ENCODE measurements at places on chromosomes 11 and 22.

GRCh38 chr11:123443851-123444623 is 14.0 kb downstream of the GRAMD1B start:
- DNase-seq, result no peak

DNA sequence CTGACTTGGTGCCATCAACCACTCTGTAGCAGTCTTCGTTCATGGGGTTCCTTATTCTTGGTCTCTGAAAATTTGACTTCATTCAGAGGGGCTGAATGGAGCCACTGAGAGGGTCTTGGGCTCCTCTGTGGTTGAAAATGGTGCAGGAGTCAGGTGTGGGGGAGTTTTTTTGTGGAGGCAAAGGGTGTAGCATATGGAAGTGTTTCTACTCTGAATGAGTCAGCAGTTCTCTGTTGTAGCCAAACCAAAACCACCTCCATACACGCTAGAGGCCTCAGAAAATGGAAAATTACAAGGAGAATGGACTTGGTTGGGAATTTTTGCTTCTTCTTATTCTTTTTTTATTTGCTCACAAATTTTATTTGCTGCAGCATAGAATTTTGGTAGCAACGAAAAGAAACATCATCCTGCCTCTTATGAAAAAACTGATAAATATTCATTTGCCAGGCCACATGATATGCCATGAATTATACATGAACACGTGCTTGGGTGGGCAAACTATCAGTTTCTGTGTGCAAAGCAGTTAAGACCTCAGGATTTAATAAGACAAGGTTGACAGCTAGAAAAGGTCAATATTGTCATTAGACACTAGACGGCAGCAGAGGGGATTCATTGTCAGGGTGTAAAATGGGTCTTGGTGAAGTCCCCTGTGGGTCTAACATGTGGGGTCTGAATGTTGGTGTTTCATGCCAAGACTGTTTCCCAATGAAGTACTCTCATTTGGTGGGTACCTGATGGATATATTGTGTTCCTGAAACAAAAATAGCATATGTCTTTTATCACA is 111.7 kb downstream of the MYO18B start:
- DNase-seq, result peak; percentile 21

DNA sequence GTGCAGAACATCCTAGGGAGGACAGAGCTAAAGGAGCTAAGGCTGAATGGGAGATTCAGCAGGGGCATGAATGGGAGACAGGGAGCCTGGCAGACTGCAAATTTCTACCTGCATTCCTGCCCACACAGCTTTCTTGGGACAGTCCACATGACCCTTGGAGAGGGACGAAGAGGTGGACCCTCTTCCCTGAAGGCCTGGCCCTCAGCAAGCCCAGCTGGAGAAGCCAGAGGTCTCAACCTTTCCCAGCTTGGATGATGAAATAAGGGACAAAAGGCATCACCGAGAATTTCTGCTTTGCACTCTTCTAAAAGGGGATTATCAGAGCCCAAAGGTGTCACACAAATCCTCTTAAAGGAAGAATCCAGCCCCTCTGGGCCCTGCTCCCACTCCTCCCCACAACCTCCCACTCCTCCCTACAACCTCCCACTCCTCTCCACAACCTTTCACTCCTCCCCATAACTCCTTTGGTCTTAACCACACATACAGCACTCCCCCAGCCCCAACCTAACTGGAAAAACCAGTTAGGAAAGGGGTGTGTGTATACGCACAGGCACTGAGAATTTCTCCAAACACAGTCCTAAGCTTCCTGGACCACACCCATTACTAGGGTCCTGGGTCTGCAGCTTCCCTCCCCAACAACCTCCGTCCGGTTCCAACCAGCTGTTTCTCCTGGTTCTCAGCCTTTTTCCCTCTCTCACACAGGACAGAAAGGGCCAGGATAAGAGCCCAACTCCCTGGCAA is 38.4 kb downstream of the RPL27A start:
- DNase-seq, result no peak

DNA sequence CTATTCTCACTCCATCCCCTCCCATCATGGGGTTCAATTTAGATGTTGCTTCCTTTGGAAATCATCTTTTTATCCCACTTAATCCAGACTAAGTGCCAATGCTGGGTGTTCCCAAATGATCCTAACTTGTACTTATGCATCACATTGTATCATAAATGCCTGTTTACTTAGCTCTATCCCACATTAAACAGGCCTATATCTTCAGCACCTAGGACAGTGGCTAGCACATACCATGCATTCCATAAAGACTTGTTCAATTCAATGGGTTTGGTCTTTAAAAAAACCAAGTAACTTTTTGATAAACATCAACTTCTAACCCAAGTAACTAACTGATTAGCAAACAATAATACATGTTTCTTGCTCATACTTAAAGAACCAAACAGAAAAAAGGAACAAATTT is 40.6 kb downstream of the RSF1 start:
- DNase-seq, result peak; percentile 47

GRCh38 chr22:27128461-27129085 is 471.2 kb downstream of the MIAT start:
- no peak for DNase-seq

DNA sequence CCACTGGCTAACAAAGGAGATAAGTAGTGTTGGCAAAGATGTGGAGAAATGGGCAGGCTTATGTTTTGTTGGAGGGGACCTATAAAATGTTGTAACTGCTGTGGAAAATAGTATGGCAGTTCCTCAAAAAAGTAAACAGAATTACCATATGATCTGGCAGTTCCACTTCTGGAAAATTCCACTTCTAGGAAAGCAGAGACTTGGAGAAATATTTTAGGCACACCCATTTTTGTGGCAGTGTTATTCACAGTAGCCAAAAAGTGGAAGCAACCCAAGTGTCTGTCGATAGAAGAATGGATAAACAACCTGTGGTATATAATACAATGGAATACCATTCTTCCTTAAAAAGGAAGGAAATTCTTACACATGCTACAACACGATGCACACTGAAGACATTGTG is 57.0 kb upstream of the ADORA2A start:
- DNase-seq, result no peak

- DNase-seq, result peak; percentile 77
Observed at GRCh38 chr22:24445481-24446259, 18.3 kb downstream of the ADORA2A start.

DNA sequence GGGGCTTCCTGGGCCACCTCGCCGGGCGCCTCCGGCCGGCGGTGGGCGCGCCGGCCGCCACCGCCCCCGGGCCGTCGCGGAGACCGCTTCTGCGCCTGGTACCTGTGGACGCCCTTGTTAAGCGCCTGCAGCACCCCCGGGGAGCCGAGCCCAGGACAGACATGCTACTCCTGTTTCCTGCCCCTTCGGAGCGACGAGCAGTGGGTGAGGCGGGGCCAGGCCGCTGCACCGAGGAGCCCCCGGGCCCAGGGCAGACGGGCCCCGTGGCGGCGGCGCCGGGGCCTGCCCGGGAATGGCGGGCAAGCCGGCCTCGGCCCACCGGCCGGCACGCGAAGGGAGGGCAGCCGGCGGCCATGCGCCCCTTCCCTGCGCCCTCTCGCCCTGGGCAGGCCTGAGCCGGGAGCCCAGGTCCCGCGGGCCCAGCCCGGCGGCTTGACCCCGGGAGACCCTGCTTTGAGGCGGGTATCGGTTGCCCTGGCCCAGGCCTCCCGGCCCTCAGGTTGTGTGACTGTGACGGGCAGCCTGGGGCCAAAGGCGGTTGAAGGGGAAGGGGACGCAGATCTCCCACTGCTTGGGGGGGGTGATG is 789 bp upstream of the KDM2A start:
- DNase-seq, result no peak

GRCh38 chr22:35888181-35888870 is 140.3 kb downstream of the RBFOX2 start:
- DNase-seq, result no peak

- no peak for DNase-seq
Observed at GRCh38 chr11:109815500-109816150, 277.6 kb upstream of the ZC3H12C start.

GRCh38 chr11:27705873-27706820 is 5.9 kb upstream of the BDNF start:
- DNase-seq, result peak; percentile 37

- no peak for DNase-seq
Observed at GRCh38 chr11:19698493-19699292, 13.9 kb upstream of the NAV2 start.

GRCh38 chr11:68145120-68145866 is 24.1 kb upstream of the CHKA start:
- DNase-seq, result no peak

DNA sequence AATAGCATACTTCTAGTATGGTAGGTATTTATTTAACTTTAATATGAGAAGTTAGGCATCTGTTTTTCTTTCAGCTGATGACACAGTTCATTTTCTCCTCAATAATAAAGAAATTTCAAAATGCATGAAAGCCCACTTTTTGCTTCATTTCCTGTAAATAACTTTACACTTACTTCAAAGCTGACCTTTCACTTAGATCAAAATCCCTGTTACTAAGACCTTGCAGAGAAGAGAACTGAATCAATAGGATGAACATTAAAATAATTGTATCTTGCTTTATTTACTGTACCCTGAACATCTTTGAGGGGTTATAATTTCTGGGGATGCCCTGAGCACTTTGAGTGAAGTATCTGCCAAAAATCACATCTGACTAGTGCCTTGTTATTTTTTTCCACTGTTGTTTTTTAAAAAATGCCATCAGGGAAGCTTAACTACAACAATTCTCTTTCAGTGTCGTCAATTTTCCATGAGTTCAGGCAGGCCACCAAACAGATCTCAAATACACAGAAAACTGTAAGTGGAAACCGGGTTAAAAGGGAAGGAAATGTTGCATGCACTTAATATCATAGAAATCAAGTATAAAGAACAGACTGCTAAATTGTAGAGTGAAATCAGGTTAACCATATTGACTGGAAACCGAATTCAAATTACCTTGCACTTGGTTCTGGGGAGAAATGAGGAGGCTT is 206.2 kb downstream of the MAML2 start:
- DNase-seq, result no peak

GRCh38 chr22:30837531-30837930 is 131.0 kb downstream of the MORC2 start:
- DNase-seq, result no peak

DNA sequence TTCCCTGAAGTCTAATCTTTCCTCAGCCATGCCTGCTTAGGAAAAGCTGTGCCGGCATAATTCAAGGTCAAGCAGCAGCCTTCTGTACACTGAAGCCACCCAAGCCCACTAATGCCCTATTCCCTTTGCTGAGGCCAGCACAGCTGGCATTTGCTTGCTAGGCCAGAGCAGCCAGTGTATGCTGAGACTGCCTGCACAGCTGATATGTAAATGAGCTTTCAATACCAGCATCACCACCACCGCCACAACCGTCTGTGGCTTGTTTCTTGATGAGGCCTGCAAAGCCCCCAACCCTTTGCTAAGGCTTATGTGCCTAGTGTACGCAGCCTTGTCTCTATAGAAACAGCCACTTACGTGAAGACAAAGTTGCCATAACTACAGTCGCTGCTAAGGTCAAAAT is 56.3 kb upstream of the TNRC6B start:
- DNase-seq, result no peak

- DNase-seq, result no peak
Observed at GRCh38 chr11:74819400-74819799, 70.8 kb downstream of the RNF169 start.

DNA sequence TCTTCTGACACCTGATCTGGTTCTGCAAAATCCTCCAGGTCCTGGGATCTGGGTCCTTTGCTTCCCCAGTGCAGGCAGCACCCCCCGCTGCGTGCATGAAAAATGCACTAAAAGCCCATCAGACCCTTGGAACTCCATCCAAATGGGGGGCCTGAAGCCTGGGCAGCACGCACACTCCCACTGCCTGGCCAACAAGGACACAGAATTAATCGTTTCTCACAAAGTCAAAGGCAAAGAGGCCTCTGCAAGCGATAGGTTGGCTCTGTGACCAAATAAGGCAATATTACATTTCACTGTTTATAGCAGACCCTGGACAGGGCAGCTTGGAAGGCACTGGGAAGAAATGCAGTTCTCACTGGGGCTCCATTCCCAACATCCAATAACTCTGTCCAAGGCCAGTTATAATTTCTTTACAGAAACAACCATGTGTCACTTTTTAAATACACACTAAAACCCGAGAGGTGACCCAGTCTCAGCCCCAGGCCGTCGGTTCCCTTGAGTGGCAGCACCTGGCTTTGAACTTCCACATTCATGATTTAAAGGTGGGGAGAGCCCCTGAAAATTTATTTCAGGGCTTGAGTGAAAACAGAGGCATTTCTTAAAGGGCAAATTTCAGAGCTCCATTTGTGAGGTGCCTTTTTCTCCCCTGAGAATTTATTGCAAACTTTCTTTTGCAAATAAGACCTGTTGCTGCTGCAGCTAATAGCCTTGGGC is 114.4 kb upstream of the ANO1 start:
- no peak for DNase-seq

- DNase-seq, result no peak
Observed at GRCh38 chr11:29996016-29996415, 20.8 kb downstream of the KCNA4 start.

DNA sequence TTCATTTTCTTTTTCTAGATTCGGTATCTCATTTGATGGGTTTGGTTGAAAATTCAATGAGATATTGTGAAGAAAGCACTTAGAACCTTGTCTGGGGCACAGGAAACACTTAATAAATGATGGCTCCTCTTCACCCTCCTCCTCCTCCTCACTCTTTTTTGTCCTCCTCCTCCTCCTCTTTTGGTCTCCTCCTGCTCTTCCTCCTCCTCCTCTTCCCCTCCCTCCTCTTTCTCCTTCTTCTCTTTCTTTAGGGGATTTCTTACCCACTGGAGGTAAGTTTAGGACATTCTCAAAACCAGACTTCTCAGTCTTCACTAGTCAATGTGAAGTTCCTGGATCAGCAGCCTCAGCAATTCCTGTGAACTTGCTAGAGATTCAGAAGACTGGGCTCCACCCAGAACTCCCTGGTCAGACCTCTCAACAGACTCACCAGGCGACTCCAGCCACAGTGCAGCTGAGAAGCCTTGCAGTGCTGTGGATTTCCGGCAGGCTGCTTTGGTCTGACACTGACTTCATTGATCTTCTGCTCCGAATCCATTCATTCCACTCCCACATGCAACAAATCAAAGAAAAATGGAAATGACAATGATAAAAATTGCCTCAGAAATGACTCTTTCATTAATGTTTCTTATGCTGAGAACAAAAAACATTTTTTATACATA is 368.6 kb upstream of the B3GAT1 start:
- DNase-seq, result no peak

- no peak for DNase-seq
Observed at GRCh38 chr11:67456068-67456705, 1.0 kb downstream of the CABP4 start.

DNA sequence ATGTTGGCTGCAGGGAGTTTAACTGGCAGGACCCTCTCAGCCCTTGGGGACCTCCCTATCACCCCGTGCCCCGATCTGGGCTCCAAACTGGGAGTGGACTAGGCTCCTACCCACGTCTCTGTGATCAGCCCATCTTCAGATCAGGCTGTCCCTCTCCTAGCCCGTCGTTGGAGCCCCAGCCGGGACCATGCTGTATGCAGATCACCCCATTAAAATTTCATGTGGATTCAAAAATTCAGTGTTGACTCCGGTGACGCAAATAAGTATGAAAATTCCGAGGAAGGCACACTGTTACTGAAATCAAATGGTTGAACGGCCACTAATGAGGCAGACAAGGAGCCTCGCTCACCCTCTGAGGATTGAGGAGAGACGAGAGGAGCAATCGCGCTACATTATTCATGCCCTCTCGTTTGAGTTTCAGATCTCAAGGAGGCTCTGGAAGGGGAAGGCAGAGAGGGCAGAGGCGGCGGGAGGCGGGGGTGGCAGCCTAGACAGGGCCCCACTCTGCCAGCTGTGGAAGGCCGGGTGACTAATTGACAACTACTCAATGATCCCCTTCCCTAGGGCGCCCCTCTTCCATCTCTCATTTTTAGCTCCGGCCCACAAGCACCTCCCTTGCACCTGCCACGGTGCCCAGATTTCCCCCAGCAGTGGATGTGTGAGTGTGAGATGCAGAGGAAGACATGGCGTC is 255.4 kb downstream of the MIAT start:
- DNase-seq, result no peak
